A172 (cell line): ENCODE measurements at places on chromosomes 13 and 19.

DNA sequence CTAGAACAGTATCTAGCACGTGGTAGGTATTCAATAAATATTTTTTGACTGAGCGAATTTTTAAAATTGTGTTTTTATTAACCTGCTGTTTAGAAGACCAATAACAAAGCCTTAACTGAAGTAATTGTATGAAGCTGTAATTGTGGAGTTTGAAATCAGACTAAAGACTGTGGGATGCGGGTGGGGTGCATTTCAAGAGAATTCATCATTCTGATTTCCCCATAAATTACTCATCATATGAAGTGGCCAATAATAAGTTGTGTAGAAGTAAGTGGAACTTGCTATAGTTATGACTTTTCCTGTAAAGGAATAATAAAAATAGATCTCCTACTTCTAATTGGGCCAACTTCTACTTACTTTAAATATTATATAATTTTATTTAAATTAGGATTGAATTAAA is 449.3 kb downstream of the PCDH9 start:
- no peak for DNase-seq

DNA sequence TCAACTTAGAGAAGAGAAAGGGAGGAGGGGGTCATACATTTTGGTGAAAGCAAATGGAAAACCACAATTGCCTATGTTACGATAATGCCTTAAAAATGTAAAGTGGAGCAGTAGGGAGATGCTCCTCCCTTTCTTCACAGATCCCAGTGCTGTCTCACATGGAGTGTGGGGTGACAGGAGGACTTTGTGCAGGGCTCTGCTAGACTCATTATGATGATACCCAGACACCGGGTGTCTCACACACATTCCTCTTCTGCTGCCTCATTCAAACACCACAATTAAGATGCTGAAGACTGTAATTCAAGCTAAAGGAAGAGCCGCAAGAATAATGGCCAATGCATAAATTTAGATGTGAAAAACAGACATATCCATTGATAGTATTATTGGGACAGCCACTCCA is 150.6 kb downstream of the LHFPL6 start:
- no peak for DNase-seq

DNA sequence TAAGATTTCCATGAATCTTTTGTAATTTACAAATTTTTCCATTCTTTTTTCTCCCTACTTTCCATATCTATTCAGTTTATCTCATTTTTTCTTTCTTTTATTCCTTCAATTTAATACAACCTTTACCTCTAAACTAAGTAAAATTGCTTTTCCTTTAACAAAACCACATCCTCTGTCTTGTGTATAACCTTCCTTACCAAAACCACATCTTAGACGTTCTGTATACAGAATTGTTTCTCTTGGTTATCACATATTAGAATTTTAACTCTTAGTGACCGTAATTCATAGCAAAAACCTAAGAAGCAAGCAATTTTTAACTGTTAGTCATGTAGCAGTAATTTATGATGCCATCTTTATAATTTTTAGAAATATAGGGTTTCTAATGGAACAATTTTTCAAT is 15.0 kb downstream of the PPP5C start:
- no peak for DNase-seq

DNA sequence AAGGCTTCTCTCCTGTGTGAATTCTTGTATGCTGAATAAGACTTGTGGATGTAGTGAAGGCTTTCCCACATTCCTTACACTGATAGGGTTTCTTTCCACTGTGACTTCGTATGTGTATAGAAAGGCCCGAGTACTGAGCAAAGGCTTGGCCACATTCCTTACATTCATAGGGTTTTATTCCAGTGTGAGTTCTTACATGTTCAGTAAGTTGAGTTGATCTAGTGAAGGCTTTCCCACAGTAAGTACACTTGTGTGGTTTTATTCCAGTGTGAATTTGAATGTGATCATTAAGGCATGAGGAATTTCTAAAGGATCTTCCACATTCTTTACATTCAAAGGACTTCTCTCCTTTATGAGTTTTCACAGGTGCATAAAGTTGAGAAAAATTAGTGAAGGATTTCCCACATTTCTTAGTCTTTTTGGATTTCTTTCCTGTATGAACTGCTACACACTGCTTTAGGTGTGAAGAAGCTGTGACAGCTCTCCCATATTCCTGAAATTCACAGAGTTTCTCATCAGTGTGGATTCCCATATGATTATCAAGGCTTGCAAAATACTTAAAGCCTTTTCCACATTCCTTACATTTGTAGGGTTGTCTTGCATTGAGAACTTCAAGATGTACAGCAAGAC is 10.4 kb downstream of the ZNF561 start:
- DNase-seq = no peak
